ENCODE measurements at places on chromosomes 16 and 17.

- no peak for DNase-seq
These were observed 599 bp downstream of the RNF112 start for GRCh38 chr17:19411631-19412030.

GRCh38 chr17:42843358-42843934 is 934 bp upstream of the AOC2 start:
- DNase-seq = peak; percentile 95

- DNase-seq = no peak
These were observed 28.0 kb downstream of the CUEDC1 start for GRCh38 chr17:57927048-57927723.

- DNase-seq = no peak
These were observed 15.6 kb upstream of the LITAF start for GRCh38 chr16:11602321-11602720.

GRCh38 chr16:87610026-87610425 is 7.7 kb downstream of the JPH3 start:
- DNase-seq = no peak

DNA sequence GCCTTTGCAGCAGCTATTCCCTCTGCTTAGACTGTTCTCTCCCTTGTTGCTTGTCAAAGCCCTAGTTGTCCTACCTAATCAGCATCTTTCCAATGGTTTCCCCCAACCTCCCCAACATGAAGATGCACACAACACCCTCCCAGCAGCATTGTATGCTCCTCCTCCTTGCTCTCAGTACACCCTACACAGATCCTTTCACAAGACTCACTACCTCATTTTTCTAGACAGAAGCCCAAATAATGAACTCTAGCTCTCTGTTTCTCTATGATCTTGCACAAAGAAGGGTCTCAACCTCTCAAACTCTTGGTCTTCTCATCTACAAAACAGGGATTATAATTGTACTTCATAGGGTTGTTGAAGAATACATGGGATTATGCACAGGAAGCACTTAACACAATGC is 19.4 kb downstream of the PSME3IP1 start:
- DNase-seq = no peak

DNA sequence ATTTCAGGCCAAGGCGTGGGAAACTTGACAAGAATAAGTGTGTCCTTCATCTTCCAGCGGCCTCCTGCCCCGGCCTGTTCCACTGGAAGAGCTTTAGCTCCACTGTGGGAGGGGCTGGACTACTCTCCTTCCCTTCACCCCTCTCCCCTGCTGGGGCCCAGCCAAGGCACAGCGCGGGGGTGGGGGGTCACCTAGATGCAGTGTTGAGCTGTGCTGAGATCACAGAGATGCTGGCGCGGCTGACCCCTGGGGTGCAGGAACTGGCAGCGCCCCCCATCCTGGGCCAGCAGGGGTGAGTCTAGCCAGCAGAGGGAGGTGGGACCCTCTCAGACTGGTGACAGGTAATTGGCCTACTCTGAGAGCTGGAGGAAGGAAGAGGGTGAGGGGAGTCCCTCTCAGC is 111.8 kb upstream of the LHX1 start:
- no peak for DNase-seq
